ENCODE measurements at places on chromosomes 13 and 19.
A peak's percentile ranks its signal among the peaks of the same experiment; 100 is the strongest.

DNA sequence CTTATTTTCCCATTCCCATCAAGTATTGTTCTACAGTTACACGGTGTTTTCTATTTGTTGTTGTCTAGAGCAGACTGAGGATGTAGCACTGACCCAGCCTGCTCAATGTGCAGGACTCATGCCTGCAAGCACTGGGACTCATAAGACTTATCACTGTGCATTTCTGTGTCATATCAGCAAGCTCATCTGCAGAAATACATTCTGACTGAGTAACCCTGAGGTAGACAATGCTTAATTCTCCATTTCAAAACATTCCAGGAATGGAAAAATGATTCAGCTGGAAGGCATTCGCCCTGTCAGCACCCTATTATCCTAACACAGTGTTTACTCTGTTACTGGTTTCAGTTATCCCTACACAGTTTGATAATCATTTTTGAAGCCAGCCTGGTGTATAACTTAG is 2506.4 kb downstream of the PCDH9 start:
- DNase-seq = no peak

GRCh38 chr13:23769401-23769800 is 119.8 kb downstream of the MIPEP start:
- no peak for DNase-seq

DNA sequence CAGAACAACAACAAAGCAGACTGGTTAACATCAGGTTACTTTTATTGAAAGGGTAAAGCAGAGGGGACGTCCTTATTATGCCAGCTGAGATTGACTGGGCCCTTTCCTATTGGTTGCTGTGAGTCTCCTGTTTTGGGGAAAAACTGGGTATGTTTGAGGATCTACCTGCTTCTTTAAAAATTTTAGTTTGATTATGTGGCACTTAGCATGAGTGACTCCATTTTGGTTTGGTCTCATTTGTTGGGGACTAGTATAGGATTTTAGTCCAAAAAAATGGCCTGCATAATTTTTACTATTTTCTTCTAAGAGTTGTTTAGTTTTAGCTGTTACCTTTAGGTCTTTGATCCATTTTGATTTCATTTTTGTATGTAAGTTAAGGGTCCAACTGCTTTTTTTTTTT is 14.4 kb downstream of the ZNF627 start:
- no peak for DNase-seq

DNA sequence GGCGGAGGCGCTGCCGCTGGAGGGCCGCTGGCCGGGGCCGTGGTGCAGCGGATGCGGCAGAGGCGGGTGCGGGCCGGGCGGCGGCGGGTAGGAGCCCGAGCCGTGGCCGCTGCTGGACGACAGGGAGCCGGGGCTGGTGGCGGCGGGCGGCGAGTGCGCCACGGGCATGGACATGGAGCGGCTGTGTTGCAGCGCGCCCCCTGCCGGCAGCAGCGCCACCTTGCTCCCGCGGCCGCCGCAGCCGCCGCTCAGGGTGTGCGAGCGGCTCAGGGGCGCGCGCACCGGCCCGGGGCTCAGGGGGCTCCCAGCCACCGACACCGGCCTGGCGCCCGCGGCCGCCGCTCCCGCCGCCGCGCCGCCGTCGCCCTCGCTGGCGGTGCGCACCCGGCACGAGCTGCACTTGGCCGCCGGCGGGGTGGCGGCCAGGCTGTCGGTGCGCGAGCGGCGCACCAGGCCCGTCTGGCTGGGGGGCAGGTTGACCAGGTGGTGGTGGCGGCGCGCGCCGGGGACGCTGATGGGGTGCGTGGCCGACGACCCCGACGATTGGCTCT is 1.7 kb downstream of the IRS2 start:
- no peak for DNase-seq

DNA sequence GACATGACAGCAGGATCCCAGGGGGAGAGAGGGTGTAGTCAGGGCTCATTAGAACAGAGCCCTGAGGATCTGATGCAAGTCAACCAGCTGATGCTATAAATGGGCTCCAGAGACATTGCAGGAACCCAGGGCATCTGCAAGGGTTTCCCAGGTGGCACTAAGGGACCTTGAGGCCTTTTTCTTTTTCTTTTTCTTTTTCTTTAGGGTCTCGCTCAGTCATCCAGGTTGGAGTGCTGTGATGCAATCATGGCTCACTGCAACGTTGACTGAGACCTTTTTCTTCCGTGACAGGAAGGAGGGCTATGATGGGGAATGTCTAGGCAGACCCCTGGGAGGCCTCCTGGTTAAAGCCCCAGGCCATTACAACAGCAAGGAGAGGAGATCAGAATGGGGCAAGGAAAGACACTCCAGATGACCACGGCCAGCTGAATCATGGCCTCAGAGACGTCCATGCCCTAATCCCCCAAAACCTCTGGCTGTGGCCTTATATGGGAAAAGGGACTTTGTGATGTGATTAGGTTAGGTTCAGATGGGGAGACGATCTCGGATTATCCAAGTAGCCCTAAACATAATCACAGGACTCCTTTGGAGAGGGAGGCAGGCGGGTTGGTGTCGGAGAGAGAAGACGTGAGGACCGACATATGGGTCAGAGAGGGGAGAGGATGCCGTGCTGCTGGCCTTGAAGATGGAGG is 4.5 kb upstream of the FCGRT start:
- no peak for DNase-seq

- DNase-seq = no peak
Observed at GRCh38 chr19:6866741-6867151, 20.6 kb upstream of the ADGRE1 start.

GRCh38 chr13:42398533-42398932 is 126.6 kb downstream of the AKAP11 start:
- DNase-seq = no peak

DNA sequence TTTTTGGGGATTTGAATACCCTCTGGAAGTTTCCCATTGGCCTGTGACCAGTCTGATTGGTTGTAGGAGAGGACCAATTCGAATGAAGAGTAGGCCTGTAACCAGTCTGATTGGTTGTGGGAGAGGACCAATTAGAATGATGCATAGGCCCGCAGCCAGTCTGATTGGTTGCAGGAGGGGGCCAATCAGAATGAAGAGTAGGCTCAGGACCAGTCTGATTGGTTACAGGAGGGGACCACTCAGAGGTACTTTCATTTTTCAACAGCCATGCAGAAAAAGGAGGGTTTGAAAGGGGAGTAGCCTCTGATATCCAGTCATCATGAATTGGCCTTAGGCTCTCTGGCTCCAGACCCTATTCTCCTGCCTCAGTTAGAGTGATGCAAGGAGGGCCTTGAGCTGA is 30.4 kb upstream of the SLC1A5 start:
- DNase-seq = peak; percentile 26

DNA sequence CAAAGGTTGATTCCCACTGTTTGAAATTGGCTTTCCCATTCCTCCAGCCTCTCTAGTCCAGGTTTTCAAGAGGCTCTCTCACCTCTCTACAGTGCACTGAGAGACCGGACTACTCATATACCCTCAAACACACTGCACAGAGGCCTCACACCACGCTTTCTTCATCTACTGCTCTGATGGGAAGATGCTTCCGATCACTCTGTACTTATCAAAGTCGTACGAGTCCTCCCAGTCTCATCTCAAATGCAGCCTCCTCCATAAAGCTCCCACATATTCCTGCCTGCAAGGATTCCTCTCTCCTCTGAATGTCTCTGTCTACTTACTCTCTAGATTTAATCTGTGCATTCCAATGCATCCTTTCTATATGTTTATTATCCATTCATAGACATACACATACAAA is 164.4 kb downstream of the EFNB2 start:
- DNase-seq = no peak

DNA sequence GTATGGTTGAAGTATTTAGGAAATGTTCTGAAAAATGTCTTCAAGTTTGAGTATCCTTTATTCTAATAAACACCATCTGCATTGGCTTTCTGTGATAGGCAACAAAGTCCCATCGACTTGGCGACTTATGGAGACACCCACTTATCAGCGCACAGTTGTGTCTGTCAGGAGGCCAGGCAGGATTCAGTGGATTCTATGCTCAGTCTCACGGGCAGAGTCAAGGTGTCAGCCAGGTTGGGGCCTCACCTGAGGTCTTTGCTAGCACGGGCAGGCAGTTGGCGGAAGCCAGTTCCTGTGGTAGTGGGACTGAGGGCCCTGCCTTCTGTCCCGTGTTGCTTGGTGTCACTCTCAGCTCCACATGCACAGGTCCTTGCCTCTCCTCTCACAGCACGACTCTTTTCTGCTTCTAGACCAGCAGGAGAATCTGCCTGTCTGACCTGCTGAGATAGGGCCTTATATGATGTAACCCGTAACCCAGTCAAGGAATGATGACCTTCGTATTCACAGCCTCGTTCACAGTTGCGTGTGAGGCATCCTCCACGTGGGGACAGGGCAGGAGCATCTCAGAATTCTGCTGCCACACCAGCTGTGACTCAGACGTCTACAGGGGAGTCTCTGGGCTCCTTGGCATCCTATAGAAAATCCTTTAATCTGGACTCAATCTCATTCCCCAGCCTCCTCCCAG is 10.0 kb downstream of the CUL4A start:
- DNase-seq = no peak

GRCh38 chr13:113364311-113364889 is 470 bp upstream of the GRTP1 start:
- no peak for DNase-seq

DNA sequence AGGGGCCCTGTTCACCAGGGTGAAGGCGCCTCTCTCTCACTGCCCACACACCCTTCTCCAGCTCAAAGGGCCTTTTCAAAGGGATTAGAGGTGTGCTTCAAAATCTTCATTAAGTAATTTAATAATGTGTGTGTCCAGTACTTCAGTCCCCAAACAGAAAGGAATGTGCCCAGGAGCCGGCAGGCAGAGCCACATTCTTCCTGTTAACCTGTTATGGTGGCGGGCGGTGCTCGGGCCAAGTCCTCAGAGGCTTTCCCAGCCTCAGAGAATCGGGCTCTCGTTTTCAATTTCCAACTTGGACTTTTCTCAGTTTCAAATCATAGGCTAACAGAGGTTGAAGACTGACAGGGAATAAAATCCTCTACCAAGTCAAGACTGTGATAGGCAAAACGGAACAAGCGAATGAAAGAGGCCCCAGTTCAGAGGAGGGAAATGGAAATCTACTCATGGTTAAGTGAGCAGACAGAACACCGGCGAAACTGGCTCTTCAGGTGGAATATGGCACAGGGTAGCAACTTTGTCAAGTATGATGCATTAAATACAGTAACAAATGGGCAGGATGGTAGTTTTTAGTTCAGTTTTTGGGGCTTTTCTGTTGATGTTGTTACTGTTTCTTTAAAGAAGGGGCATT is 68.6 kb downstream of the FOXO1 start:
- DNase-seq = no peak

GRCh38 chr13:72530471-72530870 is 197.0 kb downstream of the MZT1 start:
- DNase-seq = no peak

GRCh38 chr19:33721735-33722297 is 74.9 kb upstream of the KCTD15 start:
- DNase-seq = no peak

GRCh38 chr13:25171170-25171516 is 945 bp downstream of the AMER2 start:
- no peak for DNase-seq

DNA sequence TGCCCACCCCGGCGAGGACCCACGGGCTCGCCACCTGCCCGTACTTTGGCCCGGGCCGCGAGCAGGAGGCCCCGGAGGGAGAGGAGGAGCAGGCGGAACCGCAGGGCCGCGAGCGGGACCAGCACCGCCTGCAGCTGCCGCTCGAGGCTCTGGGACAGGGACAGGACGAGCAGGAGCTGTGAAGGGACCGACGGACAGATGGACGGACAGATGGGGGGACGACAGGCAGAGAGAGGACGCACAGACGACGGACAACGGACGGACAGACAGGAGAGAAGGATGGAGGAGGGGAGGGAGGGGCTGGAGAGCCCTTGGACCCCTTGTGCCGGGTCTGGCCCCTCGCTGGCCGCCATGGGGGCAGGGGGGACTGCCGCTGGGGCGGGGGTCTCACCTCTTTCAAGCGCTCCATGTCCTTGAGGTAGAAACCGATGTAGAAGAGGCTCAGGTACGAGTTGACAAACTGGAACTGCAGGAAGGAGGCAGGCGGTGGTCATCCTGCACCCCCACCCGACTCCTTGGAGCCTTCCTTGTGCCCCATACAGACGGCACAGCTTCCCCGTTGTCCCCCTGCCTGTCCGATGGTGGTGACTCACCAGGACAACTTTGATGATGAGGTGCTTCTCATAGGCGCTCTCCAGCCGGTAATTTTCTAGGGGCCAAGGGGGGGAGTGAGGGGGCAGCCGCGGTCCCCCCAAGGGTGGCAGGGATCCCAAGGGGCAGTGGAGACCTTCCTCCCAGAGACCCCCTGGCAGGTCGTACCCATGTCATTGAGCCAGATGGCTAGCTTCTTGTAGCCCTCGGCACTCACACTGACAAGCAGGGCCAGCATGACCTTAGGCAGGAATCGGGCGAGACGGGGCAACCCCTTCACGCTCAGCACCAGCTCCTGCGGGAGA is 5.0 kb downstream of the ANO8 start:
- no peak for DNase-seq

DNA sequence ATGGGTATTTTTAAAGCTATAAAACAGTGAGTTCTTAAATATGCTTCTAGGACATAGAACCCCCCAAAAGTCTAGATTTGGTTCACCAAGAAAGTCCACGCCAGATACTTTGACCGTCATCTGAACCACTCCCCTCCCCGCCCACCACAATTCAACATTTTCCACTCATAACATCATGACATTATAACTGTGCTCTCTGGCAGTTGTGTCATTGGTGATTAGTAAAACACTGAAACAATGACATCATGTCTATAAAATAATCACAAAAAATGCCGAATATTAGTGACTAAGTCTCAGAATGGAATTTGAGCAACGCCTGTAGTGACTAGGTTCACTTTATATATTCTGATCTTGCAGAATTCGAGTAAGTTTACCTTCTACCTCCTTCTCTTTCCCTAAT is 732.3 kb downstream of the FGF9 start:
- DNase-seq = no peak

- no peak for DNase-seq
Observed at GRCh38 chr13:42498521-42498920, 75.4 kb upstream of the TNFSF11 start.

DNA sequence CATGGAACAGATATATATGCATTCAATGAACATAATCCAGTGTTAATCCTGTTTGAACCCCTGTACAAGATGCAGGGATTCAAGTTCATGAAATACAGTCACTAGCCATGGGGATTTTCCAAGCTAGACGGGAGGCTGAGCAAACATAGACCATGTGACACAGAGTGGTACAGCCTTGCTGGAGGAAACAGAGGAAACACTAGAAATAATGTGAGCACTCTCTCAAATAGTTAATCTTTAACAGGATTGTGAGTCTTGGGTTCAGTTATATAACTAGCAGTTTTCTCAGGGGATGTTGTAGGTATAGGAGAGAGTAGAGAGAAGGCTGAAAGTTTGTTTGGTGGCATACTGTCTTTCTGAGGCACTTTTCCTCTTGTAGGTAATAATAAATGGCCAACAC is 13.9 kb upstream of the LGALS16 start:
- no peak for DNase-seq

- DNase-seq = no peak
Observed at GRCh38 chr19:33661336-33661735, 39.6 kb downstream of the CHST8 start.
